ENCODE measurements at places on chromosomes 11 and 22.
A peak's percentile ranks its signal among the peaks of the same experiment; 100 is the strongest.

- DNase-seq = no peak
Measured at GRCh38 chr11:36002796-36003195, 58.9 kb downstream of the LDLRAD3 start.

DNA sequence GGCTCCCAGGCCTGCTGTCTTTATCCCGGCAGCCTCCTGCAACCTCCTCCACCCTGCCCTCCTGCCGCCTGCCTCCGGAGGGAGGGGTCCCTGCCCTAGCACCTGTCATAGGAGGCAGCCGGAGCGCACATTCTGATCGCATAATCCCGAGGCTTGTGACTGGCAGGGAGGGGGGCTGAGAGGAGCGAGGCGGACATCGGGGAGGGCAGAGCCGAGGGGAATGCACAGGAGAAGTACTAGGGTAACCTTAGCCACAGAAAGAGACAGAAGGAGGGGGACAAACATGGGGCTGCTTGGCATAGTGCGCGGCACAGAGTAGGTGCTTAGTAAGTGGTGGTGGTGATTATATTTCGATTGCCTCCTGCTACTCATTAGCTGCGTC is 9.2 kb upstream of the ALX4 start:
- no peak for DNase-seq

GRCh38 chr11:16299390-16299789 is 57.0 kb downstream of the SOX6 start:
- DNase-seq = no peak

- DNase-seq = no peak
Measured at GRCh38 chr11:121240650-121241303, 51.8 kb upstream of the SC5D start.

- no peak for DNase-seq
Measured at GRCh38 chr11:42972741-42973140, 339.1 kb upstream of the API5 start.

- DNase-seq = no peak
Measured at GRCh38 chr11:44112091-44112821, 16.8 kb downstream of the EXT2 start.

GRCh38 chr11:92972248-92972647 is 2.8 kb downstream of the MTNR1B start:
- no peak for DNase-seq

- peak; percentile 88 for DNase-seq
Measured at GRCh38 chr11:6603287-6604080, at the start of the genes ILK and RRP8. Gene ILK, plus strand, starts transcription at chr11:6603774. Its CDS starts 498 bp downstream, at chr11:6604272. Gene RRP8, minus strand, starts transcription at chr11:6603616. Its CDS starts 114 bp downstream, at chr11:6603502.

All from breast epithelium (tissue), 4 donors.